Amygdala (tissue), 56 donors: ENCODE measurements at places on chromosomes 3 and 15.

- DNase-seq = no peak
Observed at GRCh38 chr3:13709706-13710105, 160.8 kb downstream of the FBLN2 start.

GRCh38 chr15:90683371-90683770, 33.8 kb upstream of the BLM start:
- no peak for DNase-seq

- DNase-seq = no peak
Observed at GRCh38 chr15:87115795-87116194, 1036.1 kb downstream of the AGBL1 start.

GRCh38 chr3:66248641-66249040, 27.8 kb downstream of the SLC25A26 start:
- no peak for DNase-seq

GRCh38 chr3:125123451-125124305, 67.9 kb upstream of the HEG1 start:
- no peak for DNase-seq

DNA sequence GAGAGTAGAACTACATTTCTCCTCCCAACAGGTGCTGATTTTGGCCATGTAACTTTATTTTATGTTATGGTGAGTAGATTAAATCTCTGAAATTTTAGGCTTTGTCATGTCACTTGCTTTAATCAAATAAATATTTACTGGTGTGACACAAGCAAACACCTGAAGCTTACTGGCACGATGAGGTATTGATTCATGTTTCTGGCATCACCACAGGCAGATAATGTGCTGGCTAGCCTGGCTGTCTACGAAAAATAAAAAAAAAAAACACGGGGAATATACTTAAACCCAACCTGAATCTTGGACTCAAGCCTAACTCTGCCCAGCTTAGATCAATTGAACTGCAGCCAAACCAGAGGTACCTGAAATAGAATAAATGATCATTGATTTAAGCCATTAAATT, 65.6 kb upstream of the CADM2 start:
- no peak for DNase-seq

- peak; percentile 41 for DNase-seq
Observed at GRCh38 chr15:43370310-43370974, 401 bp downstream of the ZSCAN29 start.

DNA sequence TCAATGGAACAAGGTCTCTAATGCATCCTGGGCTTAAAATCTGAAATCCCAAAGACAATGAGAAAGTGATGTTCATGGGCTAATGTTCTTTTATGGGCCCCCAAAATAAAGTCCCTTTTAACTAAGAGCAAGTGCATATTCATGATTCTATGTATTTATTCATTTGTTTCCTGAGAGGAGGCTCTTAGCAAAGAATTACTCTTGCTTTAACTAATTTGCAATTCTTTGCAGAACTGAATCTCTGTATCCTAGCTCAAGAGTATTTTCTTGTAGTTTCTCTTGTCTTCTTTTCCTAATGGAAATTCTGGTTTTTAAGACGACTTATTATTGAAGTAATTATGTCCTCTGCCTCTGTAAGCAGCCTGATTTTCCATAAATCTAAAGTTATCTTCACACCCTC, 202.2 kb upstream of the TP63 start:
- DNase-seq = no peak
